Activated naive CD8-positive, alpha-beta T cell treated with anti-CD3 and anti-CD28 coated beads for 36 hours (primary cell): ENCODE measurements at places on chromosomes 6 and 20. TPM values are rescaled to one million over a fixed set of nuclear protein-coding genes. Genes with fewer than 3 reads are reported as not detected.

DNA sequence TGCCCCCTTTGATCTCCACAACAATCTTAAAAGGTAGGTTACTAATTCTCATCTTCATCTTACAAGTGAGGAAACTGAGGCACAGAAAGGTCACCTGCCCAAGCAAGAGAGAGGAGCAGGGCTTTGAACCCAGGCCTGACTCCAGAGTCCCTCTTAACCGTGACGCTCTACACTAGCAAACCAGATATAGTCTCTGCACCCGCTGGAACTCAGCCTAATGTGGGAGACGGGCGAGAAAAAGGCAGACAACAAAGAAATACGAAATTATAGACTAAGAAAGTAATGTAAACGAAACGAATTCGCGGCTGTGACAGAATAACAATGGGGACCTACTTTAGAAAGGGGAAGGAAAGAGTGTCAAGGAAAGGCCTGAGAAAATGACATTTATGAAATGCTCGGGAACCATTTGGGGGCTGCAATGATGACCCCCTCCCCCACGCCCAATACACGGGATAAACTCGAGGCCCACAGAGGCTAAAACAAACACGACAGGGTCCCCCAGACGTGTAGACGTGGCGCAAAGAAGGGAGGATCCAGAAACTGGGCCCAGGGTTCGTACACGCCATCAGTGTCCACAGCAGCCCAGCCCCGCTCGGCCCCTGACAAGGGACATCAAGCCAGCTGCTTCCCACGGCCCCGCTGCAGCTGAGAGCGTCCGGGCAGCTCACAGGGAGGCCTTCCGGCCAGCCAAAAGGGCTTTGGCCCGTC lies 637 bp downstream of the TRPC4AP start:
- no peaks in the 10 kb centered on the region for H3K27me3 ChIP-seq
- H3K4me1 ChIP-seq: peaks cover 45% of the 10 kb centered on the region
- H3K4me3 ChIP-seq: peak overlapping the region; percentile 91
- peaks cover 15% of the 10 kb centered on the region for H3K36me3 ChIP-seq

GRCh38 chr6:149314325-149314905 lies 3.1 kb upstream of the TAB2 start:
- H3K4me3 ChIP-seq: no peak overlapping the region
- no peaks in the 10 kb centered on the region for H3K27me3 ChIP-seq
- peaks cover 9% of the 10 kb centered on the region for H3K36me3 ChIP-seq
- peaks cover 9% of the 10 kb centered on the region for H3K4me1 ChIP-seq
- no peak overlapping the region for H3K27ac ChIP-seq
- DNase-seq: no peak

GRCh38 chr6:167122827-167123657 lies at the start of gene CCR6:
TSS of gene CCR6 (plus strand) at chr6:167123096. CDS start at chr6:167136135, 13,039 bp downstream.
- peak within 1 kb of the TSS; percentile 64 for H3K27ac ChIP-seq
- peaks cover 18% of the 10 kb centered on the region for H3K4me1 ChIP-seq
- no peaks in the 10 kb centered on the region for H3K36me3 ChIP-seq

GRCh38 chr6:7528565-7528964 lies 12.9 kb upstream of the DSP start:
- no peaks in the 10 kb centered on the region for H3K4me1 ChIP-seq
- no peak overlapping the region for H3K4me3 ChIP-seq
- H3K27ac ChIP-seq: no peak overlapping the region
- no peak for DNase-seq
- H3K27me3 ChIP-seq: peaks cover 42% of the 10 kb centered on the region

- no peaks in the 10 kb centered on the region for H3K36me3 ChIP-seq
- H3K4me1 ChIP-seq: peaks cover 3% of the 10 kb centered on the region
- no peak for DNase-seq
- H3K4me3 ChIP-seq: no peak overlapping the region
- no peaks in the 10 kb centered on the region for H3K27me3 ChIP-seq
Measured at GRCh38 chr20:20439602-20440190, 71.8 kb downstream of the INSM1 start.

SLPI gene
- not detected for total RNA-seq

RTF2 gene
- 70.3 TPM for total RNA-seq

TSHZ2 gene
- total RNA-seq: 0.54 TPM

DNA sequence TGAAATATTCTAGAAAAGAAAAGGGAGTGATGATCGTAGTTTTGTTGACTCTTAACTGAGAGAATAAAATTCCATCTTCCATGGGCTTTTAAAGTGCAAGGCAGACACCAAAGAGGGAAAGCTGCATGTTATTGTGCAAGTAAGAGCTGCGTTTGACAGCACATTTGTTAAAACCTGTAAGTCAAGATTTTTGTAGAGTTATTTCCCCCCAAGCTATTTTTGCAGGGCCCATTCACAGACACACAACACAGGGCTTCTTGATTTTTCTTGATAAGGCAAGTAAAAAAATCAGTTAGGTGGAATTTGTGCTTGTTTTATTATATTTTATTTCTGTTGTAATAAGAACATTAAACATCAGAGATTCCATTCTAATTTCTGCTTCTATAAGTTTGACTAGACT lies 13.8 kb downstream of the CFAP206 start:
- no peaks in the 10 kb centered on the region for H3K36me3 ChIP-seq
- H3K27ac ChIP-seq: no peak overlapping the region
- DNase-seq: no peak
- no peak overlapping the region for H3K4me3 ChIP-seq
- no peaks in the 10 kb centered on the region for H3K27me3 ChIP-seq

GRCh38 chr6:111727041-111727440 lies 121.4 kb upstream of the TRAF3IP2 start:
- H3K4me1 ChIP-seq: peaks cover 85% of the 10 kb centered on the region
- no peak overlapping the region for H3K4me3 ChIP-seq
- no peak for DNase-seq
- H3K27ac ChIP-seq: peak overlapping the region; percentile 54
- H3K36me3 ChIP-seq: peaks cover 81% of the 10 kb centered on the region

GRCh38 chr20:41505184-41505583 lies 113.0 kb downstream of the CHD6 start:
- no peak overlapping the region for H3K27ac ChIP-seq
- H3K36me3 ChIP-seq: peaks cover 27% of the 10 kb centered on the region
- no peak for DNase-seq
- H3K4me3 ChIP-seq: no peak overlapping the region
- no peaks in the 10 kb centered on the region for H3K27me3 ChIP-seq
- peaks cover 14% of the 10 kb centered on the region for H3K4me1 ChIP-seq

KHDC1L gene
- total RNA-seq: not detected

CLPSL1 gene
- not detected for total RNA-seq

DNA sequence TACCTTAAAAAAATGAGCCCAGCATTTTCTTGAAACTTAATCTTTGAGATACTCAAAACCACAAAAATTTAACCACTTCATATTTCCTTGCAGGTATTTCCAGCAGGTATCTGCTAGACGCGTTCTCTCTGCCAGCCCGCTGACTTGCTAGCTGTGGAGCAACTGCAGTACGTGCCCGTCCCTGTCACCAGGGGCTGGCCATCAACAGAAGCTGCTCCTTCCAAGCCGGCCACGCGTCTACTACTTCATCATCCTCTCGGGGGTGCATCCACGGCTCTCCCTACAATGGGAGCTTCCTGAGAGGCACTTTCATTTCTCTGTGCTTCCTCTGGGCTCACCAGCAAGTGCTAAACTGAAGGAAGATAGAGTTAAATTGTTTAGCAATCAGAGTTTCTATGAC lies 132.4 kb downstream of the DTNBP1 start:
- no peaks in the 10 kb centered on the region for H3K27me3 ChIP-seq
- H3K4me3 ChIP-seq: no peak overlapping the region

DNA sequence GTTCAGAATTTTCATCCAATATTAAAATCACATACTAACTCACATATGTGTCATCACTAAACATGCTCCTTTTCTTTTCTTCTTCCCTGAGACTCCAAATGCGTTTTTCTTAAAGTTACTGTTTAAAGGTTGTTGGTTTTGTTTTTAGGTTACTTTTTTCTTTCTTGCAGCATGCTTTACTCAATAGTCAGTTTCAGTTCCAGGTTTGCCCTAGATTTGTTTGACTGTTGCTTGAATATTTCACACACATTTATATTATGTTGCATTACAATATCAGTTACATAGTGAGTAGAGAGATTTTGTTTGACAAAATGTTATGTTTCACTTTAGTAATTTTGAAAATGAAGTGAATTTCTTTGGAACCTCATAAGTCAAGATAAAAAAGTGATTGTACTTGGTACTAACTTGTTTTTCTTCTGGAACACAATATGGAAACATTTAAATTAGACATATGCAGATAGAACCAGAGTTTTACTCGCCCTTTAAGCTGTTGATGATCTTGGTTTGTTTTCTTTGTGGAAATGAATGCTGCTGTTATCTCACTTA lies 27.3 kb downstream of the FNDC1 start:
- H3K27ac ChIP-seq: no peak overlapping the region
- no peak for DNase-seq
- H3K4me1 ChIP-seq: no peaks in the 10 kb centered on the region
- H3K27me3 ChIP-seq: peaks cover 3% of the 10 kb centered on the region

HLA-DMA gene
- 16.9 TPM for total RNA-seq

GRCh38 chr6:100554228-100554627 lies 89.5 kb upstream of the SIM1 start:
- H3K4me3 ChIP-seq: no peak overlapping the region
- H3K27ac ChIP-seq: no peak overlapping the region
- no peak for DNase-seq
- H3K4me1 ChIP-seq: no peaks in the 10 kb centered on the region

GATA5 gene
- not detected for total RNA-seq

- H3K36me3 ChIP-seq: no peaks in the 10 kb centered on the region
- H3K4me1 ChIP-seq: no peaks in the 10 kb centered on the region
- no peak overlapping the region for H3K27ac ChIP-seq
- no peak overlapping the region for H3K4me3 ChIP-seq
Measured at GRCh38 chr20:56245761-56246160, 2.8 kb upstream of the MC3R start.

GRCh38 chr6:8707956-8708772 lies 272.8 kb upstream of the SLC35B3 start:
- no peak for DNase-seq
- no peak overlapping the region for H3K27ac ChIP-seq
- H3K27me3 ChIP-seq: peaks cover 5% of the 10 kb centered on the region
- no peaks in the 10 kb centered on the region for H3K36me3 ChIP-seq

DNA sequence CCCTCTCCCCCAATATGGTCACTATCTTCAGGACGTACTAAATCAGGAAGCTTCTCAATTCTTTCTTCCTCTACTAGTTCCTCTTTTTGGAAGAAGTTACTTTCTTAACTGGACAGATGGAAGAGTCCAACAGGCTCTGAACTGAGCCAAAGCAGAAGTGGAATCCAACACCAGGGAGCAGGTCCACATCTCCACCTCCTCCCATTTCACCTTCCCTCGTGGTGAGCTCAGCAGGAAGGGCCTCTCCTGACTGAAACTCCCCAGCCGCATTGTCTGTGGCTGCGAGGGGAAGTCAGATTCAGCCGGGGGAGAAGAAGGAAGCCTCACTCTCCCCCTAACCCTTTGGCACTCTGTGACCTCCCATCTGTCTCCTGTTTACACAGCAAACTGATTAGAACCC lies 63.8 kb upstream of the UST start:
- H3K27me3 ChIP-seq: peaks cover 9% of the 10 kb centered on the region
- no peaks in the 10 kb centered on the region for H3K36me3 ChIP-seq
- no peak overlapping the region for H3K27ac ChIP-seq

CST4 gene
- not detected for total RNA-seq

PI16 gene
- 0.18 TPM for total RNA-seq

DNA sequence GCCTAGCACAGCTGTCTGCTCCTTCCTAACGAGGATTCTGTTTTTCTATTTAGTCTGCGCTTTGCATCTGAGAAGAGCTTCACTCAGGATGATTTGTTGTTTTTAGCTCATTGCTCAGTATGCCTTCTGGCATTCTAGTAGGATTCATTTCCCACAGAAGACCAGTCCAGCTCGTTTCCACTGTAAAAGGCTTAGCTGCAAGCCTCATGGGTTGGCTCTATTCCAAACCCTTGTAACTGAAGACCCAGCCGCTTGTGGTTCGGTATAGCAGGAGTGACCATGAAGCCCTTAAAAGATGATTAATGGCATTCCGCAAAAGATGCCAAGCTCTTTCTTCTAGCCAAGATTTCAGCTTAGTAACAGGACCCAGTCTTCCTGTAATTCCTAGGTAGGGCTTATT lies 7.2 kb downstream of the ADGRF1 start:
- H3K36me3 ChIP-seq: no peaks in the 10 kb centered on the region
- H3K4me1 ChIP-seq: no peaks in the 10 kb centered on the region
- no peak overlapping the region for H3K27ac ChIP-seq
- H3K4me3 ChIP-seq: no peak overlapping the region
- peaks cover 36% of the 10 kb centered on the region for H3K27me3 ChIP-seq

GRCh38 chr6:95128947-95129346 lies 448.4 kb upstream of the MANEA start:
- H3K27me3 ChIP-seq: no peaks in the 10 kb centered on the region
- no peak overlapping the region for H3K27ac ChIP-seq
- no peak overlapping the region for H3K4me3 ChIP-seq
